Stimulated activated naive CD8-positive, alpha-beta T cell treated with anti-CD3 and anti-CD28 coated beads, Interleukin-15, Interleukin-2, amounts not matched to agents 100 U/mL and 50 U/mL, for 24 hours (primary cell): ENCODE measurements at places on chromosomes 13 and 19.

- DNase-seq, result no peak
Observed at GRCh38 chr13:29005763-29006120, 185.6 kb downstream of the MTUS2 start.

- peak; percentile 65 for DNase-seq
Observed at GRCh38 chr19:45798995-45799517, 6.4 kb upstream of the DMWD start.

- no peak for DNase-seq
Observed at GRCh38 chr13:27034678-27035111, 136.9 kb downstream of the USP12 start.

GRCh38 chr13:31898378-31899071, 133.0 kb upstream of the FRY start:
- DNase-seq, result no peak

DNA sequence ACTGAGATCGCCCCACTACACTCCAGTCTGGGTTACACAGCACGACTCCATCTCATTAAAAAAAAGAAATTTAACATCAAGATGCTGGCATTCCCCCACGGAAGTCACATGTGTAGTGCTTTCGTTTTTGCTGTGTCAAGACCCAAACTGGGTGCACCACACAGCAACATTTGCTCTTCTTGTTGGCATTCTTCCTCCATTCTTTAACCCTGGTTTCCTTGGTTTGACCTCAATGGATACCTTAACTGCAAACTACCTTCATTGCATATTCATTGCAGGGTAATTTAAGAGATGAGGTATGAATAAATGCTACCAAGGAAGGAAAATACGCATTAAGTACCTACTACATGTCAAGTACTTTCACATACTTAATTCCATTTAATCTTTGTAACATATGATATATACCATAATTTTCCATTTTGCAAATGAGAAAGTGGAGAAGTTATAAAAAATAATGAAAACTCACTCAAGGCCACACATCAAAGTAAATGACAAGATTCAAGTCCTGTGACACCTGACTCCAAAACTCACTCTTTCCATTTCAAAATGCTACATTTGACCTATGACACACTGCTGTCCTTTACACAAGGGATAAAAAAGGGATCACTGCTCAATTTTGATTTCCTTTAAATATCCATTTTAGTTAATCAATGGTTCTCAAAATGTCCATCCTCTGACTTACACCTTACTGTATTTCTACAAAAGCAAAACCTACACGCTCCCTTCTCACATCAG, 59.2 kb downstream of the STK24 start:
- no peak for DNase-seq
